ENCODE measurements at places on chromosomes 4 and X. TPM values are rescaled to one million over a fixed set of nuclear protein-coding genes. Genes with fewer than 3 reads are reported as not detected.

DNA sequence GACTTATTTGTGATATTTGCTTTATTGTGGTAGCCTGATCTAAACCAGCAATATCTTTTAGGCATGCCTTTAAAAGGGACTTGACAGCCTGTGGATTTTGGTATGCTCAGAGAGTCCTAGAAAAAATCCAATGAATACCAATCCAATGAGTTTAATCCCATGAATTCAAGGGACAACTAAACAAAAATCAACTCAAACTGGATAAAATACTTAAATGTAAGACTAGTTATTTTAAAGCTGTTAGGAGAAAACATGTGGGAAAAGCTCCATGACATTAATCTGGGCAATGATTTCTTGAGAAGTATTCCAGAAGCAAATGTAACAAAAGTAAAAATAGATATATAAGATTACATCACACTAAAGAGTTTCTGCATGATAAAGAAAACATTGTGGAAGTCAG is 711.5 kb upstream of the PITX2 start:
- no peak for DNase-seq
- no peak overlapping the region for H3K4me3 ChIP-seq
- H3K4me1 ChIP-seq = no peaks in the 10 kb centered on the region
- H3K27me3 ChIP-seq = no peaks in the 10 kb centered on the region
- H3K27ac ChIP-seq = no peak overlapping the region

Gene LRCH2
- total RNA-seq = 5.2 TPM

GRCh38 chr4:3823496-3824341 is 57.5 kb downstream of the ADRA2C start:
- peaks cover 2% of the 10 kb centered on the region for H3K4me1 ChIP-seq
- H3K27me3 ChIP-seq = no peaks in the 10 kb centered on the region
- H3K4me3 ChIP-seq = no peak overlapping the region
- no peak overlapping the region for H3K27ac ChIP-seq
- DNase-seq = no peak

DNA sequence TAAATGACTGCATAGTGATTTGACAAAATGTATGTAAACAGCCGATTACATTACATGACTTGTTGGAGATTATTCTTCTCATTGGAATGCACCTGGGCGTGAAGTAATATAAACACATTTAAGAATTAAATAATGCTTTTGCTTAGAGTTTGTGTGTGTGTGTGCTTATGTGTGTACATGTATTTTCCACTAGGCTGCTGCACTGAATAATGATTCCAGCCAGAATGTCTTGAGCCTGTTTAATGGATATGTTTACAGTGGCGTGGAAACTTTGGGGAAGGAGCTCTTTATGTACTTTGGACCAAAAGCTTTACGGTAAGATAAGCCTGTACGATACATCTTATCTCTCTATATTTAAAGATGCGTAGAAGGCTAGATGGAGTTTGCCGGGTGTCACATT is 12.6 kb downstream of the NEIL3 start:
- no peaks in the 10 kb centered on the region for H3K27me3 ChIP-seq
- H3K4me3 ChIP-seq = no peak overlapping the region
- H3K27ac ChIP-seq = no peak overlapping the region
- H3K4me1 ChIP-seq = no peaks in the 10 kb centered on the region
- DNase-seq = no peak

- no peak for DNase-seq
- no peaks in the 10 kb centered on the region for H3K4me1 ChIP-seq
- H3K4me3 ChIP-seq = no peak overlapping the region
- no peaks in the 10 kb centered on the region for H3K27me3 ChIP-seq
Measured at GRCh38 chr4:147704846-147705245, 20.9 kb upstream of the PRMT9 start.

- no peak overlapping the region for H3K27ac ChIP-seq
- no peaks in the 10 kb centered on the region for H3K36me3 ChIP-seq
- no peaks in the 10 kb centered on the region for H3K27me3 ChIP-seq
- no peaks in the 10 kb centered on the region for H3K4me1 ChIP-seq
- DNase-seq = no peak
Measured at GRCh38 chrX:113274791-113275190, 434.2 kb upstream of the AMOT start.

Gene ATP8A1
- 11.4 TPM for total RNA-seq

Gene SMIM31
- not detected for total RNA-seq

DNA sequence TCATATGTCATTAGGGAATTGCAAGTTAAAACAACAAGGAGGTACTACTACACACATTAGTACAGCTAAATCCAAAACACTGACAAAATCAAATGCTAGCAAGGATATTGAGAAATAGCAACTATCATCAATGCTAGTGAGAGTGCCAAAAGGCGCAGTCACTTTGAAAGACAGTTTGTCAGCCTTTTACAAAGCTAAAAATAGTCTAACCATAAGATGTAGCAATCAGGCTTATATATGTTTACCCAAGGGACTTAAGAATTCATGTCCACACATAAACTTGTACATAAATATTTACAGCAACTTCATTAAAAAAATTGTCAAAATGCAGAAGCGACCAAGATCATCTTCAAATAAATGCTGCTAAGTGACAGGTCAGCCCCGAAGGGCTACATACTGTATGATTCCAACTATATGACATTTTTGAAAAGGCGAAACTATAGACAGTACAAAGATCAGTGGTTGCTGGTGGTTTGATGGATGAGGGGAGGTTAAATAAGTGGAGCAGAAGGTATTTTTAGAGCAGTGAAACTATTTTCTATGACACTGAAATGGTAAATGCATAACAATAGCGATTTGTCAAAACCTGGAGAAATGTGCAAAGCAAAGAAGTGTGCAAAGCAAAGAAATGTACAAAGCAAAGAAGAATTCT is 704.8 kb downstream of the ARAP2 start:
- H3K27ac ChIP-seq = no peak overlapping the region
- H3K27me3 ChIP-seq = no peaks in the 10 kb centered on the region
- H3K4me3 ChIP-seq = no peak overlapping the region
- H3K36me3 ChIP-seq = no peaks in the 10 kb centered on the region

- H3K4me3 ChIP-seq = no peak overlapping the region
- peak overlapping the region; percentile 70 for H3K27ac ChIP-seq
Measured at GRCh38 chr4:143397887-143398286, 61.2 kb downstream of the GAB1 start.

DNA sequence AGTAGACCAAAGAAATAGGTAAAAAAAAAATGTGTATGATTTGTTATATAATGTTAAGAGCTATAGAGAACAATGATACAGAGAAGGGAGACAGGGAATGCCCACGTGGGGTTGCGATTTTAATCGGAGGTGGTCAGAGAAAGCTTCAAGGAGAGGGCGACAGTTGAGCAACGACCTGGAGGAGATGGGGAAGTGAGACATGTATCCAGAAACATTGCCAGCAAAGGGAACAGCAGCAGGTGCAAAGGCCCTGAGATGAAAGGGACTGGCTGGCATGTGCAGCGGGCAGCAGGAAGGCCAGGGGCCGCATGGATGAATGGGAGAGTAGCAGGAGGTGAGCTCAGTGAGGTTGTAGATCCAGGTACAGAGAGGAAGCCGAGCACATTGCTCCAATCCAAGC is 32.9 kb downstream of the NIPAL1 start:
- no peak for DNase-seq
- H3K4me3 ChIP-seq = no peak overlapping the region
- H3K36me3 ChIP-seq = no peaks in the 10 kb centered on the region
- H3K27ac ChIP-seq = no peak overlapping the region
- no peaks in the 10 kb centered on the region for H3K4me1 ChIP-seq
- no peaks in the 10 kb centered on the region for H3K27me3 ChIP-seq

Gene SYP
- total RNA-seq = 0.53 TPM

- DNase-seq = no peak
- no peaks in the 10 kb centered on the region for H3K36me3 ChIP-seq
- H3K4me3 ChIP-seq = no peak overlapping the region
- H3K27ac ChIP-seq = no peak overlapping the region
- H3K4me1 ChIP-seq = no peaks in the 10 kb centered on the region
- no peaks in the 10 kb centered on the region for H3K27me3 ChIP-seq
Measured at GRCh38 chr4:182812916-182813315, 104.3 kb downstream of the DCTD start.

DNA sequence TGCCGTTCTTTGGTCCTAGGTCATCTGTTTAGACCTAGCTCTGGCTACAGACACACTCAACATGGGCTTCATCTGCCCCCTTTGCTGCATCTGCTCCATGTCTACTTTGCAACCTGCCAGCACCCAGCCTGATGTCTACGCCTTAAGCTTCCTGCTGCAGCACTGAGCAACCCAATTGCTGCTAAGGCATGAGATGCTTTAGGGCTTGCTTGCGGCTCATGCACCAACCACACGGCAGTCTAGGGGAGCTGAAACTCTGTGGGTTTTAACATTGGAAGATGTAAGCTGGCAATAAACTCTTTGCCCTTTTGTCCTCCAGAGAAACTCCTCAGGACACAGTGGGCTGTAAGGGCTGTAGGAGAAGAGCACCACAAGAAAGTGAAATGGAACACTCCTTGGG is 11.7 kb upstream of the CLNK start:
- no peaks in the 10 kb centered on the region for H3K27me3 ChIP-seq
- no peaks in the 10 kb centered on the region for H3K4me1 ChIP-seq
- H3K4me3 ChIP-seq = no peak overlapping the region
- H3K27ac ChIP-seq = no peak overlapping the region
- no peak for DNase-seq

DNA sequence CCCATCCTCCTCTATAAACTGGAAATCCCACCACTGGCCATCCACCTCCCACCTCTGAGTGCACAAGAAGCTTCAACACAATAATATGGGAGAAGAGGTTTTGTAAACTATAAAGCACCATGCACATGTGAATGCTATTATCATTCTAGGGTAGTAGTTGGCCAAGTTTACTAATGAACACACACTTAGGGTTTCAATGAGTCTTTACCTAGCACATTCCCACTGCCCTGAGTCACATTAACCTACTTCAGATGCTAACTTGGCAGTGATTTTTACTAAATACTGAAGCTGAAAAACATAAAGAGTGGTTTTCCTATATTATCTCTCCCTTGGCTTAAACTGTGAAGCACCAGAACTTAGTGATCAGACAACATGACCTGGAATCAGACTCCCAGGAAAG is 93.9 kb downstream of the SH3KBP1 start:
- no peaks in the 10 kb centered on the region for H3K36me3 ChIP-seq
- no peak for DNase-seq
- no peaks in the 10 kb centered on the region for H3K4me1 ChIP-seq
- H3K27me3 ChIP-seq = no peaks in the 10 kb centered on the region

- no peak overlapping the region for H3K4me3 ChIP-seq
- DNase-seq = no peak
- H3K27ac ChIP-seq = no peak overlapping the region
- no peaks in the 10 kb centered on the region for H3K27me3 ChIP-seq
- peaks cover 22% of the 10 kb centered on the region for H3K36me3 ChIP-seq
Measured at GRCh38 chr4:169715826-169716225, 41.9 kb downstream of the HPF1 start.

Gene EREG
- not detected for total RNA-seq

DNA sequence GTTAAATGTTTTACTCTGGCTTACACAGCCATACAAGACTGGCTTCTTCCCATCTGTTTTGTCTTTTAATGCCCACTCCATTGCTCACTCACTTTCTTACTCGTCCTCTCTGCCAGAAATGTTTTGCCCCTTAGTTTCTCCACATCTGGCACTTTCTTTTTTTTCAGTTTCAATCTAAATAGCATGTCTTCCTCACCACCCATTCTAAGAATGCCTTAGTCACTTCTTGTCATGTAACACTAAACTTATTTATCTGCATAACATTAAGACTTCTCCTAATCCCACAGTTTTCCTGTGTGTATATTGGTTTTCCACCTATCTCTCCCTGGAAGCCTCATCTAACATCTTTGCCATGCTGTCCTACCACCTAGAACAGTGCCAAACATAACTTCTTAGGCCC is 119.3 kb downstream of the ADAMTS3 start:
- no peak overlapping the region for H3K4me3 ChIP-seq
- DNase-seq = no peak
- H3K27ac ChIP-seq = no peak overlapping the region
- H3K27me3 ChIP-seq = no peaks in the 10 kb centered on the region
- H3K4me1 ChIP-seq = no peaks in the 10 kb centered on the region

DNA sequence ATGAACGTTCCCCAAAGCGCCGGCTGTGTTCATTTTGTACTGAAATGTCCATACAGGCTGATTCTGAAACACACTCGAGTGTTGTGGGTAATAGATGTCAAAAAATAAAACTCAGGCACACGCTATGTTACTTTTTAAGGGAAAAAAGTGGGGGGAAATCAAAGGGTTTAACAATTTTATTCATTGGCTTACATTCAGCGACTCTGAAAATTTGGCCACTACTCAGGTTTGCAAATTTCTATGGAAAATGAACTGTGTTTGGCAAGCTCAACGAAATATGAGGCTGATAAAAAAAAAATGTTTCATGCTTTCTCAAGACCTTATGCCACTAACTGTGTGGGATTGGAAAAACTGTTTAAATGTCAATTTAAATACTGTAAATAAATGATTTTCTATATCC is 18.5 kb downstream of the AMELX start:
- no peaks in the 10 kb centered on the region for H3K36me3 ChIP-seq
- no peaks in the 10 kb centered on the region for H3K4me1 ChIP-seq
- DNase-seq = no peak
- H3K4me3 ChIP-seq = no peak overlapping the region
- H3K27ac ChIP-seq = no peak overlapping the region

Gene CXCL13
- total RNA-seq = not detected

DNA sequence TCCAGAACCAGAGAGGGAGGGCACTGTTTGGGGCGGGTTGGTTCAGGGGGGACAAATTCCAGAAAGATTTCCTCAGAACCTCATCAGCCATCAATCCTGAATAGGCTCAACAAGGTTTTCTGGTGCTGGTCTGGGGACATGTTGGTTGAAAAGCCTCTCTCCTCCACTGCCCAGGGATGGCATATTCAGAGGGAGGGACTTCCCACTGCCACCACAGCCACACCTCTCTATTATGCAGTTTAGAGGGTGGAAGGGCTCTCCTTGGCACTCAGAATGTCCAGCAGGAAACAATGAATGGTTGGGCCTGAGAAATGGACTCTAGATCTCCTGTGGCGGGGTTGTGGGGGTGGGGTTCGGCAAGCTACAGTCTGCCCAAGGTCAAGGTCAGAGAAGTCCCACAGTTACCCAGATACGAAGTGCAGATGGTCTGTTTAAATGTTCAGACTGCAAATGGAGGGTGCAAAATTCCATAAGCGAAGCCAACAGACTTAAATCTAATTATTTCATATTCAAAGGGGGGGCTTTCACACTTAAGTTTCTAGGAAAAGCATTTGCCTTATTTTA is 70.7 kb downstream of the LEF1 start:
- no peak for DNase-seq
- no peak overlapping the region for H3K4me3 ChIP-seq
- no peaks in the 10 kb centered on the region for H3K36me3 ChIP-seq
- H3K27me3 ChIP-seq = no peaks in the 10 kb centered on the region

- no peak overlapping the region for H3K4me3 ChIP-seq
- DNase-seq = no peak
- H3K27me3 ChIP-seq = no peaks in the 10 kb centered on the region
- H3K4me1 ChIP-seq = no peaks in the 10 kb centered on the region
Measured at GRCh38 chr4:177386278-177386815, 55.9 kb downstream of the AGA start.

Gene GPR143
- total RNA-seq = not detected

- DNase-seq = no peak
- no peaks in the 10 kb centered on the region for H3K36me3 ChIP-seq
- no peaks in the 10 kb centered on the region for H3K27me3 ChIP-seq
- H3K4me1 ChIP-seq = no peaks in the 10 kb centered on the region
- no peak overlapping the region for H3K27ac ChIP-seq
Measured at GRCh38 chr4:35725131-35725530, 519.2 kb downstream of the ARAP2 start.

- no peaks in the 10 kb centered on the region for H3K4me1 ChIP-seq
- DNase-seq = no peak
- no peaks in the 10 kb centered on the region for H3K27me3 ChIP-seq
- no peak overlapping the region for H3K27ac ChIP-seq
- no peaks in the 10 kb centered on the region for H3K36me3 ChIP-seq
- H3K4me3 ChIP-seq = no peak overlapping the region
Measured at GRCh38 chrX:103373581-103373980, 2.8 kb upstream of the BEX3 start.
